ENCODE measurements at places on chromosomes 1 and 21.

DNA sequence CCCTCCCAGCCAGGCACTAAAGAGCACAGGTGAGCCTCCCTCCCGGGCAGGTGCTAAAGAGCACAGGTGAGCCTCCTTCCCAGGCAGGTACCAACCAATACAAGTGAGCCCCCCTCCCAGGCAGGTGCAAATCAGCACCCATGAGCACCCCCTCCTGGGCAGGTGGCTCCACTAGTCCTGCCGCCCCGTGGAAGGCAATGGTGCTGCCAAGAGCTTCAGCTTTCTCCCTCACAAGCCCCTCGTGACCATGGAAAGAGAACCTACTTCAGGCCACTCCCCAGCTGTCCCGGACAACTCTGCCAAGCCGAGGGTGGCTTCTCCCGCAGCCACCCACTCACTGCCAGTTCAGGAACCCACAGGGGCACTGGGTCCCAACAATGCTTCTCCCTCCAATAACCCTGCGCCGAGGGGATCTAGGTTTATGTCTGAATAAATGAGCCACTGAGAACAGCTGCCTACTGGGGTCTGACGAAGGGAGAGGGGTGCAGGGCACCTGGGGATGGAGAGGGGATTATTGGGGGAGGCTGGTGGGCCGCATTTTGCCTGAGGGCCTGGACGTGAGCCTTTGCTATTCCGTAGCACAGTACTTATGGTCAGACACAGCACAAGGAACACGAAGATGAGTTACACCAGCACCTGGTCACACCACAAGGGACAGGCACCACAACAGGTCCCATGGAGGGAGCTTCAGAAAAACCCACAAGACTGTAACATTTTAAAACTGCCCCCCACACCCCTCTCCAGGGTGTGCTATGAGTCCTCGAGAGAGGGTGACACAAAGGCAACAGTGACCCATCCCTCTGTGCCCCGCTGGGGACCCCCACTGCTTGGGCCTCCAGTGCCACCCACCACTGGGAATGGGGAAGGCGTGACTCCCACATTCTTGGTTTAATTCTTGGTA is 46.3 kb downstream of the PRDM15 start:
- DNase-seq = no peak

- DNase-seq = no peak
Measured at GRCh38 chr1:33335020-33335419, 14.1 kb upstream of the A3GALT2 start.

GRCh38 chr1:117007719-117008013 is 6.1 kb downstream of the CD101 start:
- DNase-seq = no peak

DNA sequence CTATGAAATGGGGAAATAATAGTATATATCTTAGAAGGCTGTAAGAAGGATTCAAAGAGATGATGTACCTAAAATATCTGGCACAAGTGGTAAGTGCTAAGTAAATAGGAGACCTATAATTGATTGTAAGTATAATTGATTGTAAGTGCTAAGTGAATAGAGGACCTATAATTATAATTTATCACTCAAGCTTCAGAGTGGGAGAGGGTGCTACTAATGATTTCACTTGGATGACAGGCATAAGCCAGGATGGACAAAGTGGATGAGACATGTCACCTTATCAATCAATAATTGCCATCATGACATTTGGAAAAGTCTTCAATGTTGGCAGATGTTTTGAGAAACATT is 11.2 kb downstream of the RCAN1 start:
- no peak for DNase-seq

DNA sequence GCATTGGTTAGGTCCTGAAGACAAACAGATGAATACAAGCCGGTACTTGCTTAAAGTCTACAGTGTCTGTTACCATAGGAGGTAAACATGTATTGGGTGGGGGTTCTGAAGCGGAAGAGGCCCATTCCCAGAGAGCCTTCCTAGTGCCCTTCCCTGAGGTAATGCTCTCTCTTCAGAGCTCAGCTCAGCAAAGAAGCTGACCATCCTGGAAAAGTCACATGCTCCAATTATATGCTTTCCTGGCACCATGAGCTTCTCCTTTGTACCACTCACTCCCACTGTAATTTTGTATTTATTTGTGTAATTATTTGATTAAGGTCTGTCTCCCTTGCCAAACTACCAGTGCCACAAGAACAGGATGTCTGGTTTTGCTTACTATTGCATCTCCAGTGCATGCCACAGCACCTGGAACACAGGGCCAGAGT is 42.0 kb downstream of the RAB3B start:
- no peak for DNase-seq

DNA sequence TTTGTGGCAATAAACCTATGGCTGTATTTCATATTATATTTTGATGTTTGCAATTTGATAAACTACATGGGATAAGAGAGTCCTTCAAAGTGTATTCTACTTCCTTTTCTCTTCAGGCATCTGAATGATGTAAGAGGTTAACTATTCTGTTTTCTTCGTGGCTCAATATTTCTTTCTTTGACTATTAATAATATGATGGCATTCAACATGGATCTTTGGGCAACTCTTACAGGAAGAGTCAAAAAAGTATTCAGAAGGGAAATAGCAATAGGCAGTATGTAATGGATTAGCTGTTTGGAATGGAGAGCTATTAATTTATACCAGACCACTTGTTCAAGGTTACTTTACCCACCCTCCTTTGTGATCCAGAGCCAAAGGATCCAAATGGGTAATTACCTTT is 74.4 kb downstream of the HMCN1 start:
- no peak for DNase-seq

DNA sequence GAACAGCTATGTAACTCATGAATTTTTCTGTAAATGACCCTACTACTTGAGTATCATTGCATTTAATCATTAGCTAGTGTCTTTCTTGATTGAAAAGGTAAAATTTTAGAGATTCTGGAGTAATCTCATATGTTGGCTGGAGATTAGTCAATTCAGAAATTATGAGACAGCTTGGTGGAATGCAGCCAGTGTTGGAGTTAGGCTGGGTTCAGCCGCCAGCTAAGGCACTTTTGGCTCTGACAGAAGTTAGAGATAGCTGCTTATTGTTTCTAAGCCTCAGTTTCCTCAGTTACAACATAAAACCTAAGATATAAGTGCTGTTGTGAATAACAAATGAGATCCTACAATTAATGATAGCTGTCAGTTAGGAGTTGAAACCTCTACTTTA is 49.4 kb downstream of the TBCE start:
- no peak for DNase-seq

DNA sequence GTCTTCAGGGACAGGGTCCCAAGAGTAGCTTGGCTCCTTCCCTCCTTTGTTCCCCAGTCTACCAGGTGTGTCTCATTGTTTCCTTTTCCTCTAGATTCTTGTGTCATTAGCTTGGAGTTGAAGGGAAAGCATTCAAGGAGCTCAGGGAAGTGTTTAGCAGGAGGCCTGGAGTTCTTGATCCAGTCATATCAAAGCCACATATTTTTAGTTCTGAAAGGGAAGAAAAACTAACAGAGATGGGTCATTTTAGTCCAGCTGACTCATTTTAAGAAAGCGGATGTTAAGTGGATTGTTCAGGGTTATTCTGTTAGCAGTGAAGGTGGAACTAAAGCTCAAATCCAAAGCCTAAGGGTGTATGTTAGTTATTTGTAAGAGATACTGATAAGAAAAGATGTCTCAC is 721 bp downstream of the C1orf54 start:
- DNase-seq = no peak

DNA sequence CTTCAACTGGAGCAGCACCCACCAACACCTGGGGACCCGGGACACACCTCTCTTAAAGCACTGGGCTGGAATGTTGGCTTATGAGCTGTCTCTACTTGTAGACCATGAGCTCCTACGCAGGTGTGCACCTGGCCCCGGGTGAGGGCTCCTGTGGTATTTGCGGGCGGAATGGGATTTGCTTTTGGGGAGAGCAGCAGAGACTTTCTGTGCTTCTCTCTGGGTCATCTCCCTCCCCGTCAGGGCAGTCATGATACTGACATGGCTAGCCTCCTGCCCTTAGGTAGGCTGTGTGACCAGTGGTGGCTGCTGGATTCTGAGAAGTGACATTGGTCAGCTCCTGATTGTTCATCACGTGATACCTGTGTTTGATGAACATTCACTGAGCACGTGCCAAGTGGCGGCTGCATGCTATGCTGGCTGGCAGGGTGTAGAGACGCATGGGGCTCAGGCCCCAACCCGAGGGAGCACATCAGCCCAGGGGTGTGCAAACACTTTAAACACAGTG is 9.0 kb upstream of the ZBTB21 start:
- DNase-seq = no peak

GRCh38 chr1:32073299-32074229 is 825 bp downstream of the TMEM39B start:
- DNase-seq = no peak

DNA sequence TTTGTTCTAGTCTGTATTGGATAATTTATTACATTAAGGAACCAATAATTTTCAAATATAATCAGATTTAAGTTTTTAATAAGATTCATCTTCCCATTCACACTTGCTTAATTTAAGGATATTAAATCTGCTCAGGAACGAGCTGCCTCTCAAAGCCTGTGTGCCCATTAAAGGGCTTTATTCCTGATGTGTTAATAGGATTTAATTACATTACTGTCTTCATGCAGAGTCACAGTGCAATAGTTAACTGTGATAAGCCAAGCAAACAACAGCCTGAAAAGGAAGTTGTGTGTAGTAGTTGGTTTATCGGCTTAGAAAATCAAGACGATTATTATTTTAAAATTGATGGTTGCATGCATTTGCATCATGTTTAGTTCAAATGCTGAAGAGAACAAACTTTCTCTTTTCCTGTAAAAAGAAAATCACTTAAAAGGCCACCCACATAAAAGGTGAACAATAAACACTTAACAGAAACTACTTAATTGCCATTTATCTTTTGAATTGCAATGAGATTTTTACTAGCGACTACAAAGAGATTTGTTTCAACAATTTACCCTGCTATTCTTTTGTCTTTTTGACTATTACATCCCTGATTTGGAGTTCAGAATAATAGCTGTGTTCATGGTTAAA is 174.6 kb downstream of the RWDD3 start:
- no peak for DNase-seq

- DNase-seq = no peak
Measured at GRCh38 chr1:68868606-68869005, 371.7 kb upstream of the DEPDC1 start.

DNA sequence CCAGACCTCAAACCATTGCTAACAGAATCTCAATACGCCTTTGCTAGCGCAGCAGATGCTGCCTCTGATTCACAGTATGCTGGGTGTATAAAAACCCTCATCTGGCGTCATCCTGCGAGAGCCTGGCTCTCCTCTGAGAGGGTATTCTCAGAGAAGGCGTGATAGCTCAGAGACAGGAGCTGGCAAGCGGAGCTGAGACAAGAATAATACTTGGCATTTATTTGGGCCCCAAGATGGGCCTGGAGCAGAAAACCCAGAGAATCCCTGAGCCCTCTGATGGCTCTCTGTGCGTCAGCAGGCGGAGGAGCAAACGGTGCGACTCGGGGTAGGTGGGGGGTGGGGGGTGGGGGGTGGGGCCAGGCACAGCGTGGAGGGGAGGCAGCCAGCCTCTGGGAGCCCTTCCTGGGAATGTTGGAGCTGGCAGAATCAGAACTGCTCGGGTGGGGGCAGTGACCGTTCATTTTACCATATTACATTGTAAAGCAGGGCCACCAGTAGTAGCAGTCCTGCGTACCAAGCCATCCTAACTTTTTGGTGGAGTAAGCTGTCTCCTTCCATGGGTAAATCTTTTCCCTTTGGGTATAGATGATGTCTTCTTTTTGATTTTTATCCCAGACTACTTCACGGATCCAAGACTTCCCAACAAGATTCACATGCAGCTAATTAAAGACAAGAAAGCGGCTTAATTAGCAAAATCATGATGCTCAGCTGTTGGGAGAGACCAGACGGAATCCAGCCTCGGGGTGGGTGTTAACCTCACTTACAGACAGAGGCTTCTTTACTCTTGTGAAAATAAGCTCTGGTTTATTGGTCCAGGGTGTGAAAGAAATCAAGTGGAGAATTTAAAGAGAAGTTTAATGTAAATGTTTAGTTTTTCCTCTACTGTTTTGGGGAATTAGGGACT is 7.1 kb downstream of the RIIAD1 start:
- DNase-seq = no peak

DNA sequence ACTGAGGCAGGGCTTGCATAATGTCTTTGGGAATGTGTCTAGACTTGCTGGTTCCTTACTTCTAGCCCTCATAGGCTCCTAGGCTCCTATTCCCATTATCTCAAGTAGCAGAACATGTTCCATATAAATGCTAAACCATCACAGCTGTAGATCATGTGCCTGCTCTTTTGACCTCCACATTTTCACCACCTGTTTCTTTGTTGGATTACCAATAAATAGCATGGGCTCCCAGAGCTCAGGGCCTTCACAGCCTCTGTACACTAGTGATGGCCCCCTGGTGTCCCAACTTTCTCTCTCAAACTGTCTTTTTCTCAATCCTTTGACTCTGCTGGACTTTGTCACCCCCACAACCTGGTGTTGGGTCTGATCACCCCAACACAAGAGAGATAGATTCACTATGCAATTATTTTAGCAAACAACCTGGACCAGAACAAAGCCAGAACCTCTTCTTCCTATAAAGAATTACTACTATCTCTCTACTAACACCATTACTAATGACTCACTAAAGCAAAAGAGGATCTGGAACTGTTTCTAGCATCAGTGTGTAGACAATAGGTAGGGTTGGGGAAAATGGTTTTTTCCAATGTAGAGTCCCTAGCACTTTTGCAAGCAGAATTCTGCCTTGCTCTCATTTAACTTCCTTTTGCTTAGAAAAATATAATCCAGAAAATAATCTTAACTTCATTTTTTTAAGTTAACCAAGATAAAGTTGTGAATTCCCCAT is 51.7 kb downstream of the WLS start:
- no peak for DNase-seq
